ENCODE measurements at places on chromosomes 6 and 20.

DNA sequence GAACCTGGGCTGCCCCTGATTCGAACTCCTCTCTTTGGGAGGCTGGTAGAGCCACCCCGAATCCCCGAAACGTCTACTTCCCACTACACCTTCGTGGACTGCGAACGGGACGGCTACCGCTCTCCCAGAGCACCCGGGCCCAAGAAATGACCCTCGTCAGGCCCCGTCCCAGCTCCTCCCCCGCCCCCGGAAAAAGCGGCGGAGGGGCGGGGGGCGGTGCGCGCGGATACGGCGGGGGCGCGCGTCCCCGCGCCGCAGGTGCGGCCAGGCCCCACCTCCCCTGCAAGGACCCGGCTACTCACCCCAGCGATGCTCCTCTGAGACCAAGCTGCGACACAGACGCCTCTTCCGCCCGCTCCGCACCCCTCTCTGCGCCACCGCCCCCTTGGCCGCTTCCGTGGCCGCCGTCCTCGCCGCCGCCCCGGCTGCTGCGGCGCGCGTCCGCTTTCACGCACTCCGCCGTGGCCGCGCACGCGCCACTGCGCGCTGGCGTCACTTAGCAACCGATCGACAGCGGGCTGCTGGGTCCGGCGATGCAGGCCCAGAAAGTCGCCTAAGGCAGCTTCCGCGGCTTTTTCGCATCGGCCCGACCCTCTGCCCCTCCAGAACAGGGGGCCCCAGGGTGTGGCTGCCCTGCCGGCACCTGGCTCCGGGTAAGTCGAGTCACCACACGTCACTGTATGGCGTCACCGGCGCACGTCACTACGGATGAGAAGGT is at the start of gene BTBD9:
BTBD9 (minus strand) TSS at position 432 of the 718 bp plus-strand sequence.
- DNase-seq = peak; percentile 45

- no peak for DNase-seq
Measured at GRCh38 chr6:70575899-70576495, 9.3 kb downstream of the SDHAF4 start.

- no peak for DNase-seq
Measured at GRCh38 chr20:17109307-17109706, 117.5 kb upstream of the PCSK2 start.

DNA sequence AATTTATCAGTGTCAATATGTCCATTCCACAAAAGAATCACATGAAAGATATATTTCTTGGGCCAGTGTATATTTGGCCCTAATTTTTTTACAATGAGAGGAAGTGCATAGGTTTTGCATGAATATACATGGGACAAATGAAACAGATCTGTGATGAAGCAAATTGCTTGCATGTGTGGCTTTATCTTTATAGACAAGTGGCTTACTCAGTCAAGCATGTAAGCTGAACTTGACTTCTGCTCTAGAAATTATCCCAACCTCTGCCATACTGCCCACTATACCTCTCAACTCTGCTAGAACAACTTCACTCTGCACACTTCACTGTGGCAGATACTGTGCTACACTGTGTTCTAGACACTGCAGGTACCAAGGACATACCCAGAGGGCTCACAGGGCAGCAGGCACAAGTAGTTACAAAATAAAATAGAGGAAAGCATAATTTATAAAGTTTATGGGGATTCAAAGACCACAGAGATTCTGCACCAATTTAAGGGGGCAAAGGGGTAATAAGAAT is 349.2 kb upstream of the HSF2 start:
- no peak for DNase-seq

- DNase-seq = no peak
Measured at GRCh38 chr6:28803337-28803709, 120.5 kb downstream of the TRIM27 start.

DNA sequence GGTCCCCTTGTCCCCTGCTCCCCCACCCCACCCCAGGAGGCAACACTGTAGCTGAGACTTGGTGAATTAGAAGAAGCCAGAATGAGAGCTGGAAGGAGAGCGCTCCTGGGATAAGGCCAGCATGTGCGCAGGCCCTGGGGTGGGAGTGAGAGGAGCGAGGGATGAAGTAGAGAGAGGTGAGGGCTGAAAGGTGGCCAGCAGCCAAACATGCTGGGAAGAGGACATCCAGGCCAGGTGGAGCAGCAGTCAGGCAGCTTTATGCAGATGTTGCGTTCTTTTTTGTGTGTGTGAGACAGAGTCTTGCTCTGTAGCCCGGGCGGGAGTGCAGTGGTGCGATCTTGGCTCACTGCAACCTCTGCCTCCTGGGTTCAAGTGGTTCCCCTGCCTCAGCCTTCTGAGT is 2.2 kb upstream of the BPIFB1 start:
- DNase-seq = no peak

GRCh38 chr6:130513770-130514169 is 148.0 kb downstream of the TMEM200A start:
- DNase-seq = no peak

DNA sequence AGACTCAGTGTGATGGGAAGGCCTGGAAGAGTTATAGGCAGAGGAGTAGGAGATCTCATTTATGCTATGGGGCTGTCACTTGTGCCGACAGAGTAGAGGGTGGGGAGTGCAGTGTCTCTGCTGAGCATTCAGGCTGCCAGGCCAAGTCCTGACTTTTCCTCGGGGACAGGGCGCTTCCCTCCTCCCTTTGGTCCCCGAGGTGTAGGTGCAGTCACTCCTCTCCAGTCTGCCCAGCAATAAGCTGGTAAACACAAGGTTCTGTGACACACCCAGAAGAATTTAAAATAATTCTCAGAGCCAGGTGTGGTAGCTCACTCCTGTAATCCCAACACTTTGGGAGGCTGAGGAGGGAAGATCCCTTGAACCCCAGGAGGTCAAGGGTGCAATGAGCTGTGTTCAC is 109.4 kb downstream of the CRYBG1 start:
- DNase-seq = no peak

GRCh38 chr6:164286011-164286410 is 871.5 kb downstream of the QKI start:
- DNase-seq = no peak

- DNase-seq = no peak
Measured at GRCh38 chr6:108163644-108164542, 1.9 kb upstream of the NR2E1 start.

GRCh38 chr6:92779746-92780145 is 639.6 kb downstream of the EPHA7 start:
- DNase-seq = no peak
